ENCODE measurements at places on chromosomes 1 and 21. TPM values are rescaled to one million over a fixed set of nuclear protein-coding genes. Genes with fewer than 3 reads are reported as not detected.
A peak's percentile ranks its signal among the peaks of the same experiment; 100 is the strongest.

DNA sequence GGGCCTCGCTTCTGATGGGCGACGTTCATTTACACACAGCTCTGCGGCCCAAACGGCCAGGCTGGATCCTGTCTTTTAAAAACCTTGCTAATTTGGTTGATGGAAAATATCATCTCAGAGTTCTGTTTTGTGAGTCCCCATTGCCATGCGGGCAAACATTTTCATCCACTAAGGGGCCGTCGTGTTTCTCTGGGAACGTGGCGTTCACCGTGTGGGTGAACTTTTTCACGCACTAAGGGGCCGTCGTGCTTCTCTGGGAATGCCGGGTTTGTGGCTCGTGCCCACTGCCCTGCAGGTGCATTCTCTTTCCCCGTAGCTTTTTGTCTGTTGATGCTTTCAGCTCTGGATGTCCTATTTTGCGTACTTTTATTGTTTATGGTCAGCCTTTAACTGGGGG, 6.8 kb downstream of the COL18A1 start:
- no peak for DNase-seq

SH2D5 gene
- under 0.01 TPM for total RNA-seq

DNA sequence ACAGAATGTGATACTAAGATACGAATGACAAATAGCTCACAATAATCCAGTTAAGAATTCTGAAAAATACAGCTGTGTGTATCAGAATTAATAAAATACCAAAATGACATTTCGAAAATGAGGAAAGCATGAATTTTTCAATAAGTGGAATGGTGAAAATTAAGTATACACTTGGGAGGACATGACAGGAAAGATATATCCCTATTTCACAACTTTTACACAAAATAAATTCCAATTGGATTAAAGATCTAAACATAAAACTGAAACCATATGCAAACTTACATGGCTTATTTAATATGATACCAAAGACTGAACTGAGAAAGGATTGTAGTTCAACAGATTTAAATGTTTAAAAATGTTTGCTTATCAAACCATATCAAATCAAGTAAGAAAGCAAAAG, 510.4 kb upstream of the ADAMTS5 start:
- no peak for DNase-seq

RGS16 gene
- 2.3 TPM for total RNA-seq

PTGER3 gene
- total RNA-seq, result 193 TPM

DNA sequence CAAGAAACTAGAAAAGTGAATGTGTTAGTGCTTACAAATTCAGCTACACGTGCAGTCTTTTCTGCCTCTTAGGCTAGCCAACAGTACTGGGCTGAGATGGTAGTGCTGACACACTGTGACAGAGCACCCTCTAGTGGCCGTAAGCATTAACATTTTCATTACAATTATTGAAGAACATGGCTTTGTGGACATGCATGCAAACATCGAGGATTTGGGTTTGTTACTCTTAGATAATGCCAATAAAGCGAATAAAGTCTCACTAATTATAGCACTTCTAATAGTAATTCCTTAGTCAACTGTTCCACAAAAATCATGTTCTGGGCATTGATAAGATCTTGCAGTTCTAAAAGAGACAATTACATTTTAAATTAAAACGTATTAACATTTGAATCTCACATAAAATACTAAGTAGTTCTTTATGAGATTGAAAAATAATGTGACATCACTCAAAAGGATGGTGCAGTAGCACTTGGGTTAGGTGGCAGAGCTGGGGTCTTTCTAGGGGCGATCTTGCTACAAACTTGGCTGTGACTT, 47.1 kb downstream of the MYSM1 start:
- peak; percentile 60 for DNase-seq

KCNA3 gene
- 2.2 TPM for total RNA-seq

- DNase-seq, result no peak
Observed at GRCh38 chr1:73910466-73910865, 287.5 kb downstream of the LRRIQ3 start.

TLCD4 gene
- 6.9 TPM for total RNA-seq

DNA sequence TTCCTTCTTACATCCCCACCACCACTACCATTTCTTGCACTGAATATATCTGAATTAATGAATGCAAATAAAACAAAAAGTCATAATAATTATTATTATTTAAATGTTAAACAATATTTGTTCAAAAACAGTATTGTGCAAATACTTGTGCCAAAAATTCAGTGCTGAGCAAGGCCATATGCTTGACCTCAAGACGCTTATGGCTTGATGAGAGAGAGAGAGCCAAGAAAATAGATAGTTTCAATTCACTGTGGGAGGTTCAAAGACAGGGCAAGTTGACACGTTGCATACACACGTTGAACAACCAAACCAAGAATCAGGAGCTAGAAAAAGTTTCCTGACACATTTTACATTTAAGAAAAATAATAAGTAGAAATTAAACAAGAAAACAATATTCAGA, 1421.7 kb downstream of the KCNT2 start:
- DNase-seq, result no peak

OR2T10 gene
- not detected for total RNA-seq

DNA sequence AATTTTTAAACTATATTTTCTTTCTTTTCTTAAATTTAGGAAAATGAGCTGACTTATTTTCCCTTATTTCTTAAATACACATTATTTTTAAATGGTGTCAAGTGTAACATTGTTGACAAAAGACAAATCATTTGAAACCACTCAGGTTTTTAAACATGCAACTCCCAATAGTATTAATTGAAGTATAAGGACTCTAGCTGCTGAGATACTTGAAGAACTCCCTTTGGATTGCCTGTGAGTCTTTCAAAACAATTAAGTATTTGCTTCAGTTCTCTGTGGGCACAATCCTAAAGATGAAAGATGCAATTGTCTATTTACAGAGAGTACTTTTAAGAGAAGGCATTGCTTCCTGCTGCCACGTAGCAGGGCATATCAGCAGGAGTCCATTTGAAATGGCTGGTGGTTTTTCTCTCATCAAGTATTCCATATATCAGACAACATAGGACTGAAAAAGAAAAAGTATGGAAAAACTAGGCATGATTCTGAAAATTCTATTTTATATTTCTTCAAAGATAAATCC, 373.4 kb downstream of the NEGR1 start:
- no peak for DNase-seq

TARDBP gene
- 113 TPM for total RNA-seq

- peak; percentile 50 for DNase-seq
Observed at GRCh38 chr1:45018599-45019230, 6.7 kb downstream of the UROD start.

HJV gene
- not detected for total RNA-seq

RNF207 gene
- 29.9 TPM for total RNA-seq

- peak; percentile 87 for DNase-seq
Observed at GRCh38 chr1:156709757-156710489, 4.5 kb upstream of the CRABP2 start.

GRCh38 chr1:119266858-119267257, 101.7 kb upstream of the HAO2 start:
- no peak for DNase-seq

PHF13 gene
- total RNA-seq, result 10.9 TPM

MOB3C gene
- 10.5 TPM for total RNA-seq

DNA sequence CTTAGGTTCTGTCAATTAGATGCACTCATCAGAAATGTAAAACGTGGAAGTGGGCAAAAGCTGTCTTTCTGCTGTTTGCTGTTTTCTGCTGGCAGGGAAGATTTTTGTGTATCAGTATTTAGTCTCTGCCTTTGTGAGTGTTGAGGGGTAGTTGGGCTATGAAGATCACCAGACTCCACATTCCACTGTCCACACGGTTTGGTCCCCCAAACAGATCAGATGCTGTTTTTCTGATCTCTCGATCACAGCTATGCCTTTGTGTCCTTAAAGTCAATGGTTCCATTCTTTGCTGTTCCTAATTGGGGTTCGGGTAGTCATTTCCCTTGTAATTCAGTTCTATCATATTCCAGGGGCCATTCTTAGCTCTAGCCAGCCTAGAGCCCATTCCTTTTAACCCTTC, 27.0 kb upstream of the NPL start:
- no peak for DNase-seq

- DNase-seq, result no peak
Observed at GRCh38 chr21:36422279-36423098, 37.3 kb downstream of the CHAF1B start.

- no peak for DNase-seq
Observed at GRCh38 chr1:200103966-200104583, 76.6 kb downstream of the NR5A2 start.

GRCh38 chr1:27863538-27863915, 8.8 kb upstream of the THEMIS2 start:
- no peak for DNase-seq

DNA sequence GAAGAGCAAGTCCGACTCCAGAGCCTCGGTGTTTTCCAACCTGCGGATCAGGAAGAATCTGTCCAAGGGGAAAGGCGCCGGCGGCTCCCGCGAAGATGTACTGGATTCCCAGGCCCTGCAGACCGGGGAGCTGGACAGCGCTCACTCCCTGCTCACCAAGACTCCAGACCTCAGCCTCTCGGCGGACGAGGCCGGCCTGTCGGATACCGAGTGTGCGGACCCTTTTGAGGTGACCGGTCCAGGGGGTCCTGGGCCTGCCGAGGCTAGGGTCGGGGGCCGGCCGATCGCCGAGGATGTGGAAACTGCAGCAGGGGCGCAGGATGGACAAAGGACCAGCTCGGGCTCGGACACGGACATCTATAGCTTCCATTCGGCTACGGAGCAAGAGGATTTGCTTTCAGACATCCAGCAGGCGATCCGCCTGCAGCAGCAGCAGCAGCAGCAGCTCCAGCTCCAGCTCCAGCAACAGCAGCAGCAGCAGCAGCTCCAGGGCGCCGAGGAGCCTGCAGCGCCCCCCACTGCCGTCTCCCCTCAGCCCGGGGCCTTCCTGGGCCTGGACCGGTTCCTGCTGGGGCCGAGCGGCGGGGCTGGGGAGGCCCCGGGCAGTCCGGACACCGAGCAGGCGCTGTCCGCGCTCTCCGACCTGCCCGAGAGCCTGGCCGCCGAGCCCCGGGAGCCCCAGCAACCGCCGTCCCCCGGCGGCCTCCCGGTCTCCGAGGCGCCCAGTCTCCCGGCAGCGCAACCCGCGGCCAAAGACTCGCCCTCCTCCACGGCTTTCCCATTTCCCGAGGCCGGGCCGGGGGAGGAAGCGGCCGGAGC, 827 bp downstream of the FMN2 start:
- no peak for DNase-seq

- DNase-seq, result no peak
Observed at GRCh38 chr1:115275216-115275615, 62.8 kb downstream of the NGF start.

- DNase-seq, result no peak
Observed at GRCh38 chr1:96361961-96362360, 359.6 kb upstream of the PTBP2 start.

DNA sequence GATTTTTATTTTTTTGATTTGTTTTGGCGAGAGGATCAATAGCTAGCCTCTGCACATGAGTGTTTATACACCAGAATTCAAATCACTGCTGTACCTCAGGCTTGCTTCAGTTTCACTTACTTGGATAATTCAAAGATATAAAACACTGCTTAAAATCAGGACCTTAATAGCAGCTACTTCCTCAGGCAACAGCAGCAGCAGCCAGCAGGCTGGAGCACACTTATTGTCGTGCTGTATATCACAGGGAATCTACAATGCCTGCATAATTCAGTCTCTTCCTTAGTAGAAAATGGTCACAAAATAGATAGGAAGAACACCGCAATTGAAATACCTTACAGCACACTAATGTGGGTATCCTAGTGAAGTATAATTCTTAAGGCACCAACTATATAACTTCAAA, 497.3 kb downstream of the NEGR1 start:
- no peak for DNase-seq

DNA sequence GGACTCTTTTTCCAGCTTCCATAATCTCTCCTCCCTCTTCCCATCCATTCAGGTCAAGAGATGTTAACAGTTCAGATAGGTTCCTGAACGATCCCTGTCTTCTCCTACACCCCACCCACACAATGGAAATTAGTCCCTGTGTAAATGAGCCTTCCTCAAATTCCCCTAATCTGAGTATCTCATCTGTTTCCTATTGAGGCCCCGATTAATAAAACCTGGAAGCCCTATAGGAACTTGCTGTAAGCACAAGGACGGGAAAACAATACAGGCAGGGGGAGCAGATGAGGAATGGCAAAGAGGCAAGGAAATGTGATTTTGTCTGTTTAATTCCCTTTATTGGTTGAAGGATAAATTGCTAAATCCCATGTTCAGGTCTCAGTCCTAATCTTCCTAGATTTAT, 7.1 kb upstream of the GPX7 start:
- DNase-seq, result no peak

KCNJ15 gene
- total RNA-seq, result 0.80 TPM

SYT11 gene
- 8.2 TPM for total RNA-seq

GRCh38 chr1:207702317-207702716, 49.5 kb upstream of the CD46 start:
- no peak for DNase-seq

TDRD5 gene
- total RNA-seq, result 3.9 TPM

- no peak for DNase-seq
Observed at GRCh38 chr1:193260896-193261295, 74.5 kb upstream of the B3GALT2 start.

GRCh38 chr1:94741510-94741909, 78.6 kb upstream of the SLC44A3 start:
- DNase-seq, result no peak

DNA sequence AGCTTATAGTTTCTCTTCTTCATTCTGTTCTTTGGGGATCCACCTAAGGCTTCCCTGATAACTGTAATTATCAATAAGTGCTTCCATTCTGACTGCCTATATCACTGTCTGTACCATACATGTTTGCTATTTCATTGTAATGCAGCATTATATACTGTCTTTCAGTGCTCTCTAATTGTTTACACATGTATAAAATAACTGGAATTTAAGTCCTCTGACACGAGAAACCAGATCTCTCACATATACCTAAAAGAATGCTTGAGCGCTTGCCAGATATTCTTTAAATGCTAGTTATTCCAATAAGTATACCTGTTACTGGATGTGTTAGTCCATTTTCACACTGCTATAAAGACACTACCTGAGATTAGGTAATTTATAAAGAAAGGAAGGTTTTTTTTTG, 34.7 kb downstream of the CELF3 start:
- DNase-seq, result no peak

PTAFR gene
- 5.6 TPM for total RNA-seq

- DNase-seq, result no peak
Observed at GRCh38 chr21:40158366-40158765, 291.1 kb downstream of the PCP4 start.

GRCh38 chr1:8477166-8477982, 159.5 kb downstream of the SLC45A1 start:
- DNase-seq, result no peak

COL11A1 gene
- 0.48 TPM for total RNA-seq

GRCh38 chr1:226677027-226678020, 61.8 kb downstream of the ITPKB start:
- peak; percentile 95 for DNase-seq

- no peak for DNase-seq
Observed at GRCh38 chr1:205976708-205977401, 26.3 kb downstream of the RAB7B start.

GRCh38 chr1:155307247-155307740, 1.4 kb upstream of the FDPS start:
- no peak for DNase-seq

All from breast epithelium (tissue), 4 donors.